NCI-H82 (cell line): ENCODE measurements at places on chromosomes 13 and 19.

GRCh38 chr19:13006431-13007281, 11.4 kb downstream of the NFIX start:
- no peak for DNase-seq

- DNase-seq: no peak
These were observed 448 bp upstream of the ZNF543 start for GRCh38 chr19:57319869-57320179.

DNA sequence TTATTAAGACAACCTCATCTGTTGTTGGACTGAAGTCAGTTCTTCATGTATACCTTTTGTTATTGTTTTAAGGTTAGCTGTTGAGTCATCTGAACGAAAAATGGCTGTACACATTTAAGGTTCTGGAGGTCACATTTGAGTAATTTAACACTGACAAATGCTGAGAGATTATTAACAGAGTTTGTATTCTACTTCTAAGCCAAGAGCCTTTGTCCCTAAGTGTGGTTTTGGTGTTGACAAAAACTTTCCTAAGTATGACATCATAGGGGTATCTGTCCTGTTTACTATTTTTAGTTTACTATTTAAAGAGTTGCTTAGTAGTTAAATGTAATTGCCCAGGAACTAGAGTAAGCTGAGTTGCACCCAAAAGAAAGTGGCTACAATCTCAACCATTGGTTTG, 71.9 kb downstream of the CDK8 start:
- DNase-seq: no peak

- DNase-seq: no peak
These were observed 49.6 kb downstream of the THSD1 start for GRCh38 chr13:52356327-52356726.

DNA sequence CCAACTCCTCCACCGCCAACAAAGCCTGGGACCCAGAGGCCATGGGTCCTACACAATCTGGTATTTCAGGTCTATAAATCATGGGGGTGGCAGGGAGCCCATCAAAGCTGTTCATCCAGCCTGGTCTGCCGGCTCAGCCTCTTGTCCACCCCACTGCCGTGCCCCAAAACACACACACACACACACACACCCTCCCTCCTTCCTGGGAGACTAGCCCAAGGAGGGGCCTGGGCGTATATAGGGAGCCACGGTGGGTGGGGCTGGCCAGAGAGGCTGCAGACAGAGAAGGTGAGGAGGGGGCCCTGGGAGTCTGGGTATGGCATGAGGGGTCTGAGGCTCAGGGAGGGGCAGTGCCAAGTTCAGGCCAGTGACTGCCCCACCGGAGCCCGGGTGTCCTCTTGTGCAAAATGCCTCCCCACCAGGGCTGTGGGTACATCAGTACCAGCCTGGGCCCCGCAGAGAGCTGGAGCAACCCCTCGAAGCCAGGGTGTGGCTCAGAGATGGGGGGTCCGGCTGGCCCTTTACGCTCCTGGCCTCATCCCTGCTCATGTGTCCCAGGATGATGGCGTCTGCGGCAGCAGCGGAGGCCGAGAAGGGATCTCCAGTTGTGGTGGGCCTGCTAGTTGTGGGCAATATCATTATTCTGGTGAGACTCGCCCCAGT, at the start of gene UPK1A:
UPK1A (plus strand) TSS at position 267 of the 663 bp plus-strand sequence; CDS start at position 563, 296 bp downstream.
- no peak for DNase-seq
